ENCODE measurements at places on chromosomes 2 and 18.

DNA sequence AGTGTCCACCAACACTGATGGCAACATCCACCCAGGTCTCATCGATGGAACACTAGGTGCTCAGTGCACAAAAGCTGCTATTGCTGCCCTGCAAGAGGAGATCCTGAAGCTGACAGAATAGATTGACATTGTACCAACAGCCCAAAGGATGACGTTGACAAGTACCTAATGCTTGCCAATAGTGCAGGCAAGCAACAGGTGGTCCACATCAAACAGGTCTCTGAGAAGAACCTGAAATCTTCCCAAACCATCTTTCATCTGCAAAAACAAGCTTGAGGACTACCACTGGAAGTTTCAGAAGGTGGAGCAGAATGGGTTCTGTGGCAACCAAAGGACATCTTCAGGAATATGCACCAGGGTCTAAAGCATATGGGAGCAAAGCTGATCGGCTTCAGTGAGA lies 15.8 kb upstream of the PROKR1 start:
- H3K4me3 ChIP-seq = no peak overlapping the region
- H3K4me1 ChIP-seq = no peaks in the 10 kb centered on the region
- no peaks in the 10 kb centered on the region for H3K36me3 ChIP-seq
- H3K27me3 ChIP-seq = peaks cover 6% of the 10 kb centered on the region
- no peak overlapping the region for H3K27ac ChIP-seq

- no peaks in the 10 kb centered on the region for H3K36me3 ChIP-seq
- no peak overlapping the region for H3K4me3 ChIP-seq
- H3K4me1 ChIP-seq = peaks cover 14% of the 10 kb centered on the region
- no peak overlapping the region for H3K27ac ChIP-seq
Measured at GRCh38 chr18:48826271-48826670, 124.5 kb downstream of the SMAD7 start.

GRCh38 chr2:9460441-9461017 lies 13.8 kb upstream of the IAH1 start:
- H3K36me3 ChIP-seq = peaks cover under 1% of the 10 kb centered on the region
- no peaks in the 10 kb centered on the region for H3K27me3 ChIP-seq
- peaks cover 6% of the 10 kb centered on the region for H3K4me1 ChIP-seq
- DNase-seq = no peak
- no peak overlapping the region for H3K27ac ChIP-seq
- H3K4me3 ChIP-seq = no peak overlapping the region

DNA sequence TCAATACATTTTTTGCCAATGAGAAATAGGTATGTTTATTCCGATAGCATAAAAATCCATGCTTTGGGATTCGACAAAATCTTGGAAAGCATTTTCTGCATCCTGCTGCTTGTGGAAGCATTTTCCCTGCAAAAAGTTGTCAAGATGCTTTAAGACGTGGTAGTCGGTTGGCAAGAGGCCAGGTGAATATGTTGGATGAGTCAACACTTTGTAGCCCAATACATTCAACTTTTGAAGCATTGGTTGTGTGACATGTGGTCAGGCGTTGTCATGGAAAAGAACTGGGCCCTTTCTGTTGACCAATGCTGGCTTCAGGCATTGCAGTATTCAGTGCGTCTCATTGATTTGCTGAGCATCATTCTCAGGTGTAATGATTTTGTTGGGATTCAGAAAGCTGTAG lies 764.5 kb downstream of the TRIB2 start:
- no peaks in the 10 kb centered on the region for H3K36me3 ChIP-seq
- H3K4me3 ChIP-seq = no peak overlapping the region
- DNase-seq = no peak
- H3K27me3 ChIP-seq = no peaks in the 10 kb centered on the region
- no peak overlapping the region for H3K27ac ChIP-seq
- no peaks in the 10 kb centered on the region for H3K4me1 ChIP-seq

GRCh38 chr2:29632018-29632417 lies 289.4 kb downstream of the ALK start:
- H3K27ac ChIP-seq = no peak overlapping the region
- no peak for DNase-seq
- no peaks in the 10 kb centered on the region for H3K4me1 ChIP-seq
- peaks cover 3% of the 10 kb centered on the region for H3K27me3 ChIP-seq
- H3K4me3 ChIP-seq = no peak overlapping the region
- H3K36me3 ChIP-seq = no peaks in the 10 kb centered on the region

GRCh38 chr18:23990474-23991410 lies 23.8 kb upstream of the TTC39C start:
- H3K27ac ChIP-seq = peak overlapping the region; percentile 93
- H3K4me3 ChIP-seq = peak overlapping the region; percentile 56
- peaks cover 4% of the 10 kb centered on the region for H3K36me3 ChIP-seq
- no peak for DNase-seq

DNA sequence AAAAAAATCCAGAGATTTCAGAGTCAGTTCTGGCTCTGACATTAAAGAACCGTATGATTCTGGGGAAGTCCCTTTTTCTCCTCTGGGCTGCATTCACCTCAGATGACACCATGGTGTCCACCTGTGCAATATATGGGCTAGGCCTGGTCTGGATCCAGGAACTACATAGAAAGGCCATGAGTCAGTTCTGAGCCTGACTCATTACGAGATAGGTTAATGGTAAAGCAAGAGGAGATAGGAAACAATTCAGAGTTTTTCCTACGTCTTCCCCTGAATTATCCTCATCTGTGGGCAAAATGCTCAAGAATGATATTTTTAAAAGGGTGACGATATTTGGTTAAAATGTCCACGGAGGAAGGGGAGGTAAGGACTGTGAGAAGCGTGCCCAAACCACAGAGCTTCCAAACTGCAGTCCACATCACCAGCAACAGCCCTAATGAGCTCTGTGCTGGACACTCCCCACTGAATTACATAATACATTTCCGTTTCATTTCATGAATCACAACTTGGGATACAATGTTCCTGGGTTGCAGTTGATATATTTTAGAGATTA lies 180.1 kb upstream of the OSR1 start:
- no peaks in the 10 kb centered on the region for H3K27me3 ChIP-seq
- no peak overlapping the region for H3K4me3 ChIP-seq
- no peaks in the 10 kb centered on the region for H3K36me3 ChIP-seq
- no peaks in the 10 kb centered on the region for H3K4me1 ChIP-seq

- H3K4me3 ChIP-seq = no peak overlapping the region
- H3K27ac ChIP-seq = no peak overlapping the region
- DNase-seq = no peak
- no peaks in the 10 kb centered on the region for H3K36me3 ChIP-seq
- no peaks in the 10 kb centered on the region for H3K4me1 ChIP-seq
Measured at GRCh38 chr18:62617793-62618591, 95.2 kb downstream of the ZCCHC2 start.

- no peaks in the 10 kb centered on the region for H3K27me3 ChIP-seq
- DNase-seq = no peak
- no peak overlapping the region for H3K27ac ChIP-seq
Measured at GRCh38 chr2:39380525-39381150, 56.4 kb downstream of the MAP4K3 start.

GRCh38 chr2:235390108-235390815 lies 103.6 kb upstream of the AGAP1 start:
- peak overlapping the region; percentile 5 for H3K27ac ChIP-seq
- DNase-seq = peak; percentile 56
- H3K27me3 ChIP-seq = peaks cover 4% of the 10 kb centered on the region

DNA sequence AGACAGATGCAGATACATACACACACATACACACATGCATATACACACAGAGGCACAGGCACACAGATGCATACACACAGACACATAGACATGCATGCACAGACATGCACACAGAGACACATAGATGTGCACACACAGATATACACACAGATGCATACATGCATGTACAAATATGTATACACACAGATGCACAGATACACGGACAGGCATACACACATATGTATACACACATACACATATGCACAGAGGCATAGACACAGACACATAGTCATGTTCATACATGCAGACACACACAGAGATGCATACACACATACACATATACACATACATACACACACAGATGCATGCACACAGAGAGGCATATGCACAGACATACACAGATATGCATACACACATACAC lies 437.3 kb upstream of the SMIM21 start:
- H3K4me1 ChIP-seq = no peaks in the 10 kb centered on the region
- DNase-seq = no peak
- no peak overlapping the region for H3K4me3 ChIP-seq

DNA sequence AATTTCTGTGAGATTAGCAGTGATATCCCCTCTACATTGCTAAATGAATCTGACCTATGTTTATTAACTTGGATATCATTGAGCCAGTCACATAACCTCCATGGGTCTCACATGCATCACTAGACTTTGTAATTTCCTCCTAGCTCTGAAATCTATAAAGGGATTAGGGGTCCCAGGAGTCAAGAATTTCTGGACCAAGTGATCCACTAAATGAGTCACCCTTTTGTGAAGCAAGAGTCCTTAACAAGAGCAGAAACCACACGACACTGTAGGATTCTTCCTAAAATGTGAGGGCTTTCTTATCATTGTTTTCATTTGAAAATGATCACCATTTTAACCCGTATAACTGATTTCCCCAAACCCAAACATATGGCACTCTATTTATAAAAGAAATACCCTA lies 90.3 kb downstream of the DHRS9 start:
- no peaks in the 10 kb centered on the region for H3K4me1 ChIP-seq
- H3K36me3 ChIP-seq = no peaks in the 10 kb centered on the region
- H3K27me3 ChIP-seq = peaks cover 32% of the 10 kb centered on the region
- H3K4me3 ChIP-seq = no peak overlapping the region

DNA sequence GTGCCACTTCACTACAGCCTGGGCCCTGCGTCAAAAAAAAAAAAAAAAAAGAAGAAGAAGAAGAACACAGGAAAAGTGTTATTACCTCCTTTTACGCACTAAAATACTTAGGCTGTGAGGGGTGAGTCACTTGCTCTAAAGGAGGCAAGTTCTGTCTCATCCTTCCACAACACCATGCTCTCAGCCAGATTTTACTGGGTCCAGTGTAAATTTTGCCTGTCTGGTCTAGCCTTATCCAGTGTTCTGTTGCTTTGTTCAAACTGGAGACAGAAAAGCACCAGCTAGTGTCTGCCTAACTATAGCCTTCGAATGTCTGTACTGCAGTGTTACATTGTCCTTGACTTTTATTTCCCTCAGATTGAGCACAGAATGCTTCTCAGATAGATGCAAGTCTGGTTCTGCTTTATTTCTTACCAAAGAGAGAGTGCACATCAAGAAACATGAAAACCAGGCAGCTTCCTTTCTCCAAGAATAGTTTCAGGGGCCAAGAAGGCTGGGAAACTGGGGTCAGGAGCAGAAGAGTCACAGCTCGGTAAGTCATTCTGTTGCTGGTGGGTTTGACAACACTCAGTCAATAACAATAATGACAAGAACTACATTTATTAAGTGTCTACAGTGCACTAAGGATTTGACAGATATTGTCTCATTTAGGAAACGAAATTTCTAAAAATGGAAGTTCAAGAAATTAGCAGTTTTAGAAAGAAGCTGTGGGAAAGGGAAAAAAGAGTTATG lies 3.1 kb upstream of the MSGN1 start:
- H3K4me3 ChIP-seq = no peak overlapping the region
- H3K36me3 ChIP-seq = no peaks in the 10 kb centered on the region
- H3K27ac ChIP-seq = no peak overlapping the region
- H3K27me3 ChIP-seq = peaks cover 9% of the 10 kb centered on the region

Measured in activated T-cell treated with anti-CD3 and anti-CD28 coated beads, Interleukin-2, amount 50 U/mL, for 72 hours (primary cell).